ENCODE measurements at places on chromosomes 5 and 9.

GRCh38 chr9:19371942-19372341 lies 8.1 kb downstream of the RPS6 start:
- DNase-seq, result no peak

- no peak for DNase-seq
Observed at GRCh38 chr9:137306066-137306849, 4.2 kb upstream of the NRARP start.

- DNase-seq, result no peak
Observed at GRCh38 chr5:72214168-72214567, 105.9 kb downstream of the MRPS27 start.

DNA sequence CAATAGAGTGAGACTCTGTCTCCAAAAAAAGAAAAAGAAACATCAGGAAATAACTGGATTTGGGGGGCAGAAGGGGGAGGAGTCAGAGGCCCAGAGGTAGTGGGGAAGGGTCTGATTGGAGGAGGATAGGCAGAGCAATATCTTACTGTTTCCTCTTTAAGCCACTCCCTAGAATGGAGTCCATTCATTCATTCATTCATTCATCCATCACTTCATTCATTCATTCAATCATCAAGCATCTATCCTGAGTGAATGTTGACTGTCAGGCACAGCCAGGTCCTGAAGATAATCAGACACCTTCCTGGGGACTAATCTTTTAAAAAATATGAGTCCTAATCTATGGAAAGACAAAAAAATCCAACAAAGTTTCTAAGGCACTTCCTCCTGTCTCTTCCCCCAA lies 12.9 kb downstream of the IER5L start:
- no peak for DNase-seq

- no peak for DNase-seq
Observed at GRCh38 chr5:140130949-140131733, 5.4 kb downstream of the IGIP start.

DNA sequence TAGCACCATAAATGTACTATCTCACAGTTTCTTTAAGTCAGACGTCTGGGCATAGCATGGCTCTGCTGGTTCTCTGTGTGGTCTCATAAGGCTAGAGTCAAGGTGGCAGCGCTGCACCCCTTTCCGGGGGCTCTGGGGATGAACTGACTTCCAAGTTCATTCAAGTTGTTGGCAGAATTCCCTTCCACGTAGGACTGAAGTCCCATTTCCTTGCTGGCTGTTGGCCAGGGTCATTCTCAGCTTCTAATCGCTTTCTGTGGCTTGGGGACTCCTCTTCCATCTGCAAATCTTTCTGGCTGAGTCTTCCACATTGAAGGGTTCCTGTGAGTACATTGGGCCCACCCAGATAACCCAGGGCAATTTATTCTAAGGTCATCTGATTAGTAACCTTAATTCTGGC lies 211.0 kb downstream of the AGTPBP1 start:
- no peak for DNase-seq

DNA sequence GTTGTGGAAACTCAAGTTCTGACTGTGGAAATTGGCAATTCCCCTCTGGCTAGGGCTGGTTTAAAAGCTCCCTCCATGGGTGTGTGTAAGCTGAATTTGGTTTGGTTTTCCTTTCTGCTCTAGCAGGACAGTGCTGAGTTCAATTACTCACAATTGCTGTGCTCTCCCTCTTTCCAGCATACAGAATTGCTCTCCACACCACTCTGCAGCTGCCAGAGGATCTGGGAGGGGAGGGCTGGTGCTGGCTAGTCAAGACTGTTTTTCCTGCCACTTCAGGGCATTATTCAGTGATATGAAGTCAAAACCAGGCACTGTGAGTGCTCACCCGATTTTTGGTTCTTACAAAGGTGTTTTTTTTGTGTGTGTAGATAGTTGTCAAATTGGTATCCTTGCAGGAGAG lies 336.9 kb upstream of the SLC24A2 start:
- DNase-seq, result no peak

GRCh38 chr9:7841831-7842230 lies 42.3 kb upstream of the DMAC1 start:
- no peak for DNase-seq

DNA sequence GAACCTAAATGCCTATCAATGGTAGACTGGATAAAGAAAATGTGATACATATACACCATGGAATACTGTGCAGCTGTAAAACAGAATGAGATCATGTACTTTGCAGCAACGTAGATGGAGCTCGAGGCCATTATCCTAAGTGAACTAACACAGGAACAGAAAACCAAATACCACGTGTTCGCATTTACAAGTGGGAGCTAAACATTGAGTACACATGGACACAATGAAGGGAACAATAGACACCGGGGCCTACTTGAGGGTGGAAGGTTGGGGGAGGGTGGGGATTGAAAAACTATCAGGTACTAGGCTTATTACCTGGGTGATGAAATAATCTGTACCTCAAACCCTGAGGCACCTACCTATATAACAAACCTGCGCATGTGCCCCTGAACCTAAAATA lies 22.4 kb upstream of the DEPDC1B start:
- no peak for DNase-seq

DNA sequence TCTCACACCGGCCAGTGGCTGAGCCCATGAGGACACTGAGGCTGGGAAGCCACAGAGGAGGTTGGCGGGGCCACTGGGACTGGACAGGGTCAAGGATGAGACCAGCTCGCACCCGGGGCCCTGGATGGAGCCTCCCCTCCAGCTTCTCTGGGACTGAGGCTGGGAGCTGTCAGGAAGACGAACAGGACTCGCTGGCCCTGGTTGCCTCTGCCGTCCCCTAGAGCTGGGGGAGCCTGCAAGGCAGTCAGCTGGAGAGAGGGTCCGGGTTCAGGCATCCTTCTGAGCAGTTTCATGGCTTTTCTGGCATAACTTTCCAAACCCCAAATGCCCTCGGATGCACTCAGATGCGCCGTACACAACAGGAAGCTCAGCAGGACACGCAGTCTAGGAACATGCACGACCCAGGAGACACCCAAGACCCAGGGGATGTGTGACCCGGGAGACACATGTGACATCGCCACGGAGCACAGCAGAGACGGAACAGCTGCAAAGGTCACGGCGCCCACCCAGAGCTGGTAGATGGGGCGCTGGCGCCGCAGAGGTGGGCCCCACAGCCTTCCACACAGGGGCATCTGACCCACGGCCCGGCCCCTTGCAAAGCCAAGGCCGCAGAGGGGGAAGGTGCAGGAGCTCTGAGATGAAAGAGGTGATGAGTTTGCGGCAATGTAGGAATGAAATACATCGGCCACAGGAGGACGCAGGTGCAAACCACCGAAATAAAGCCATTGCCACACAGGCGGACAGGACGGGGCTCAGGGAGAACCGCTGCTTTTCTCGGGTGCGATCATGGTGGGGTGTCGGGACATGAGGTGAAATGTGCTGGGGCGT lies 17.1 kb downstream of the TPPP start:
- DNase-seq, result no peak

Data from GM03348 (cell line).